ENCODE measurements at places on chromosomes 2 and 18.

- DNase-seq, result no peak
Measured at GRCh38 chr2:165105926-165106325, 97.9 kb downstream of the SCN3A start.

GRCh38 chr2:30216157-30216556 is 15.2 kb upstream of the LBH start:
- no peak for DNase-seq

GRCh38 chr2:113723411-113723810 is 33.0 kb downstream of the SLC35F5 start:
- DNase-seq, result no peak

- DNase-seq, result no peak
Measured at GRCh38 chr2:13504808-13505207, 788.1 kb downstream of the TRIB2 start.

DNA sequence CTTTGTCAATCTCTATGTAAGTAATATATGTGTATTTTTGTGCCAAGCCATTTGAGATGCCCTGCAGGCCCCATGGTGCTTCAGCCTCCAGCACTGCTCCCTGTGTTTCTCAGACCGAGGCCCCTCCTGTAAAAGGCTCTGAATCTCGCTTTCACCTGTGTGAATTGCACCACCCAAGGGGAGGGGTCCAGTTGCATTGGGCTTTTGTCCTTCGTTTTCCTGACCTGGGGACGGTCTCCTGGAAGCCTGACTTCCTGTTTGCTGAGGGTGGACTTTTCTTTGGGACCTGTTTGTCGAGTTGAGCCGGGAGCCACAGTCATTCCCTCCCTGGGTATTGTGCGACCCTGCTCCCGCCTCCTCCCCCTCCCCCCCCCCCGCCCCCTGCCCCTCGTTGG is 48.9 kb downstream of the AGAP1 start:
- no peak for DNase-seq

DNA sequence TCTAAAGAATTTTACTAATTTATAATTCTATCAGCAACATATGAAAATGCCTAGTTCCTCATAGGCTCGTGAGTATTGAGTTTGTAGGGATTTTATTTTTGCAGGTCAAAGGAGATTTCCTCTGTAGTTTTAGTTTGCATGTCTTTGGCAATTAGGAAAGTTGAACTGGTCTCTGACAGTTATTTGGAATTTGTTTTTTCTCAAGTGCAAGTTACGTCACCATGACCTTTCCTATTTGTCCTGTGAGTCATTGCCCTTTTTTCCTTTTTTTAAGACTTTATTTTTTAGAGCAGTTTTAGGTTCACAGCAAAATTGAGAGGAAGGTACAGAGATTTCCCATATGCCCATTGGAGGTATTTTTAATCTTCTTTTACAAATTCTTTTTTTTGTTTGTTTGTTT is 29.0 kb downstream of the RAMP1 start:
- DNase-seq, result no peak

DNA sequence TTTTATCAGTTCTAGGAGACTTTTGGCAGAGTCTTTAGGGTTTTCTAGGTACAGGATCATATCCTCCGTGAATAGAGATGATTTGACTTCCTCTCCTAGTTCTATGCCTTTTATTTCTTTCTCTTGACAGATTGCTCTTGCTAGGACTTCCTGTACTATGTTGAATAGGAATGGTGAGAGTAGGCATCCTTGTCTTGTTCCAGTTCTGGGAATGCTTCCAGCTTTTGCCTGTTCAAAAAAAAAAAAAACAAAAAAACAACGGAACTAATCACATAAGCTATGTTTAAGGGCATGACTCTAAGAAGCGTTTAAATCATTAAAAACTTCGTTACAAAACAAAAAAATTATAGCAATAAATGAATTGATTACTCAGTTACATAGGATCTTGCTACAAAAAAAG is 145.7 kb downstream of the NUP35 start:
- DNase-seq, result no peak

GRCh38 chr2:128457006-128457604 is 138.4 kb upstream of the HS6ST1 start:
- no peak for DNase-seq

GRCh38 chr18:56516789-56517188 is 121.6 kb downstream of the TXNL1 start:
- no peak for DNase-seq

DNA sequence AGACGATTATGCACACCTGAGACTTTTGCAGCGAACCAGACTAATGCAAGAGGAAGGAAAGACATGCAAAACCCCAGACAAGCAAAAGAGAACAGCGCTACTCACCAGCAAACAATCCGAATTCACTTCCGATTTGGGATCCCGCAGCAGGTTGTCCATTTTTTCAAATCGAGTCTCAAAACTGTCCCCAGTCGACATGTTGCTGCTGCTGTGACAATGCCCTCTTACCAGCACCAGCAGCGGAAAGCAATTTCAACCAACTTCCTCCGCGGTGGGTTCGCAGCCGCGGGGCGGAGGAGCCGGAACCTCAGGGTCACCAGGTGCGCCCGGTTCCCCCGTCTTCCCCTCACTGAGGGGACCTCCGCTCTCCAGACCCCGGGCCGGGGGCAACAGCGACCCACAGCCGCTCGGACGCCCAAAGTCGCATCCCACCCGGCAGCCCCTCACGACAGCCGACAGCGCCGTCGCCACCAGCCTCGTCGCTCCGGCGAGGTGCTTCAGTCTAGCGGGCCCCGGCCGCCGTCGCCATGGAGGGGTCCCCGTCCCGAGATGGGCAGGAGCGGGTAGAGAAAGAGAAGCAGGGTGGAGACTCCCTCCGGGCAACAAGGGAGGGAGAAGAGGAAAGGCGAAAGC is 784 bp downstream of the ROCK1 start:
- peak; percentile 15 for DNase-seq

DNA sequence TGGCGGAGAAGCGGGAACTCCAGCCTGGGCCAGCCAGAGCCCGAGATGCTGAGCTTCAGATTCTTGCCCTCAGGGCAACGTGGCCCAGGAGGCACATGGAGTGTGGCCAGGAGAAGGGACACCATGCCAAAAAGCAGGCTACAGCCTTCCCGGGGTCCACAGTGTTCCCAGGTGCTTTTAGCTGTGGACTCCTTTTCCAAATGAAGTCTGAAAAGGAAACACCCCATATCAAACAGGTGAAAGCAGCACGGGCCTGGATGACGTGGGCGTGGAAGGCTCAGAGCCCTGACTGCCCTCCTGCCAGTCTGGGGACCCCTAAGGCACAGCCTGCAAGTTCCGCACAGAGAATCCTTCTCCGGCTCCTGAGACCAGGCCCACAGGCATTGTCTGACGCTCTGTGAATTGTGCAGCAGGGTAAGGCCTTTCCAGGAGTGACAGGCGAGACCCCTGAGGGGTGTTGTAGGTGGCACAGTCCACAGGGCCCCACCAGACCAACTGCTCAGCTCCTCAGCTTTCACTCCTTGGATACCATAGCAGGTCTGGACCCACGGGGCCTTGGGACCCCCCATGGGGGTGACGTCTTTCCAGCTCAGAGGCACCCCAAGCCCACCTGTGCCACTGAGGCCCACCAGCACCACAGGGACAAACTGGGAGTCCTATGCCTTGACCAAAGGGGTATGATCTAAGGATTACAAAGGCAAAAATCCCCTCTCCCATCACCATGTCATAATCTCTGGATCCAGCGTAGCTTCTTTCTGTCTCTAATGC is 69.6 kb upstream of the RAB6C start:
- no peak for DNase-seq

- no peak for DNase-seq
Measured at GRCh38 chr2:20005067-20005627, 7.3 kb downstream of the MATN3 start.

DNA sequence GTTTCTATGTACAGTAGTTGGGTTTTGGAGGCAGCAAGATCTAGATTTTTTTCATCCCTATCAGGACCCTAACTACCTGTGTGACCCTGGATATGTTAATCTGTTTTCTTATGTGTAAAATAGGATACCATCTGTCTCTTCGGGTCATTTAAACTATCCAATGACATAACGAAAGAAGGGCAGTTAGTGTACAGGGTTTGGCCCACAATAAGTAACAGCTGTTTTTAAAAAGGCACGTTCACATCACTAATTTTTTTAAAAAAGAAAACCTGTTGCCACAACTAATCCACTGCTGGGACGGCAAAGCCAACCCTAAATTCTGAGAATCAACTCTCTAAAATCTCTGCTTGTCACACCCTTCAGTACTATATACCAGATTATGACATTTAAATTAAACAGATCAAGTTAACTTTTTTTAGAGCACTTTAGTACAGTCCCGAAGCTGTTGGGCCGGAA is 869 bp downstream of the USP40 start:
- no peak for DNase-seq

GRCh38 chr18:49976795-49977560 is 163.6 kb upstream of the ACAA2 start:
- DNase-seq, result no peak

- DNase-seq, result no peak
Measured at GRCh38 chr2:215454519-215455246, 18.8 kb upstream of the FN1 start.

GRCh38 chr2:206084870-206085741 is 868 bp downstream of the INO80D start:
- no peak for DNase-seq

DNA sequence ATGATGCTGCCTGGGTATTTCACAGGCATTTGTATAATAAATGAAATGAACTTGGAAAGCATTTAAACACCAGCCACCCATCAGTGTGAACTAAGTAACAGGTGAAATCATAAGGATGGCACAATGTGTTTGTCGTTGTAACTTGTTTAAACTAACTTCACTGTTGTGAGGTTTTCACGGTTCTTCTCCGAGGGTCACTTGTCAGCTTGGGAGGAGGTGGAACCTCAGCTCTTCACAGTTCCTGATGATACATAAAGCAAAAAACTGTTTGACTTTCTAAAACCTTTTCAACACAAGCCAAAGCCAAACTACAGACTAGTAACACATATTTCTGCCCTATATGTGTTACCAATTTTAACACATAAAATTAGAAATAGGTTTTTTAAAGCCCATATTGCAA is 13.1 kb downstream of the TMEM18 start:
- no peak for DNase-seq

DNA sequence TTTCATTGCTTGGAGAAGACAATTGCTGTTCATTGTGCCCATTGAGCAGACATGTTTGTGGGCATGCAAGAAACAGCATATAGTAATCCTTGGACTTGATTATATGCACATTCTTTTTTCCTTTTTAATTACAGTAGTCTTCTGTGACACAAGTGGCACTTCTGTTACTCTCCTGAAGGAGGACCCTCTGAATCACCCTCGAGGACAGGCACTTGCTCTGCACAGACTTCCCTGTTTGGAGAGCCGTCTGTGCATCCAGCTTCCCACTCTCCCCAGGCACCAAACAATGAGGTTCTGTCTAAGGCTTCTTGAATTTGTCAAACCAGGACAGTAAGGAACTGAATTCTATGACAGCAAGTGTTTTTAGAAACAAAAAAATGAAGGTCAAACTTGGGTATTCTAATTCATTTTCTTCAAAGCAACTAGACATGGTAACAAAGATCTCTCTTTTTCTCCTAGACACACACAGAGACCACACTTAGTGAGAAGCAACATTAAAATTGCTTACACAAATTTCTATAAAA is 844.6 kb upstream of the ID2 start:
- no peak for DNase-seq

DNA sequence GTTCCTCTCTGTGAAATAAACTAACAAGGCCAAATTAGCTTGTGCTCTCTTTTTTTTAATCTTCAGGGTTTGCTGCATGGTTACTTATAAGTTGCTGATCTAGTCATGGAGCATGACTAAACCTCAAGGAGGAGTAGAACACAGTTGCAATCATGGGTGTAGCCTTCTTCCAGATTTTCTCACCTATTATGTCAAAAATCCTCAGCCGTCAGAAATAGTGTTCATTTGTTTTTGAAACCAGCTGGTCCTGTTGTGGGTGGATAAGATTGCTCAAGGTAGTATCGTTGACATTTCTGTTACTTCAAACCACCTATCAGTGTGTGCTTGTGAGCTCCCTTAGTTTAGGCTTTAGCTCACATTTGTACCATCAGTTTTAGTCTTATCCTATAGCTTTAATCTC is 11.2 kb downstream of the RELCH start:
- DNase-seq, result no peak

Measured in NT2/D1 (cell line).